ENCODE measurements at places on chromosomes 4 and X.

GRCh38 chr4:69894186-69894585 is 34.2 kb upstream of the SULT1E1 start:
- DNase-seq: no peak

DNA sequence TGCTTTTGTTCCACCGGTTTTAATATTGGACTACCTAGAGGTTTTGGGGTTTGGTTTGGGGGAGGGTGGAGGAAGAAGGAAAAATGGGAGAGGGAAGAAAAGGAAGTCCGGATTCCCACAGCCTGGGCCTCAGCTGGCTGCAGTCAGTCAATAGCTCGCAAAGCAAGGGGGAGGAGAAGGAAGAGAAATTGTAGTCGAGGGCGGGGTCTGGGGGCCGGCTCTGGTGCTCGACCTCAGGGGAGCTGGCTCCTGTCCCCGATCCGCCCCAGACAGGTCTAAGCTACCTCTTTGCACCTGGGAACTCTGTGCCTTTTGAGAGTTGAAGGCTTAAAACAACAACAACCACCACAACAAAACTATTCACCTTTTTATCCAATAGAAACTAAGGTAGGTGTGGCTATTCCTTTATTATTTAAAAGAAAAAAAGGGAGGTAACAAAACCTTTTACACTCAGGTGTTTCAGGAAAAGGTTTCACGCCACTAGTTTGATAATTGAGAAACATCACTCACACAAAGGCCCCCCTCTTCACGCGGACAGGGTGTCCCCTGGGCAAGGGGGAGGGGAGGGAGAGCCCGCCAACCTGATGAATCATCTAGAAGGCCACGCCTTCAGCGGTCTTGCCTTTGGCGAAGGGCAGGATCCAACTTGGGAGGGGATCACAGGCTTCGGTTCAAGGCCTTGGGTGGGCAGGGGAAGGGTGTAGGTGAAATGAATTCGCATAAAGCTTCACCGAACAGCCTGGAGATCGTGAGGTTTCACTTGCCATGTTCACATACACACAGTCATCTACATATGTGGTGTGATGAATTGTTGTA is 1.6 kb upstream of the LNX1 start:
- DNase-seq: peak; percentile 16

DNA sequence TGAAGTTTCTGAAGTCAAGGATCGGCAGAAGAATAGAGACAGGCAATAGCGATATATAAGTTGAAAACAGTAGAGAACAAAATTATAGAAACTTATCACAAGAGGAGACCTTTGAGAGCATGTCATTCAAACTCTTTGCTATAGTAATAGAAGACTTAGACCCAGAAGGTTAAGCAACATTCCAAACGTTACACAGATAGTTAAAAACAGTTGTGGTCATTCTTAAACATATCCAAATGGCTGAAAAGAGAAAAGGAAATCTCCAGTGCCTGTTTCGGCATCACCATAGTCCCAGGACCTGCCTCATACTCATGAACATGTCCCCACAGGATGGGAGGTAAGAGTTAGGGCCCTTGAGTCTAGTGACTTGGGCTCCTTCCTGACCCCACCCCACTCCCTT is 258.1 kb upstream of the NOCT start:
- DNase-seq: no peak

GRCh38 chr4:175811228-175811627 is 836 bp downstream of the GPM6A start:
- no peak for DNase-seq

GRCh38 chr4:10096201-10096977 is 20.2 kb downstream of the WDR1 start:
- no peak for DNase-seq

- DNase-seq: no peak
These were observed 7.2 kb downstream of the OCIAD2 start for GRCh38 chr4:48899432-48899749.

DNA sequence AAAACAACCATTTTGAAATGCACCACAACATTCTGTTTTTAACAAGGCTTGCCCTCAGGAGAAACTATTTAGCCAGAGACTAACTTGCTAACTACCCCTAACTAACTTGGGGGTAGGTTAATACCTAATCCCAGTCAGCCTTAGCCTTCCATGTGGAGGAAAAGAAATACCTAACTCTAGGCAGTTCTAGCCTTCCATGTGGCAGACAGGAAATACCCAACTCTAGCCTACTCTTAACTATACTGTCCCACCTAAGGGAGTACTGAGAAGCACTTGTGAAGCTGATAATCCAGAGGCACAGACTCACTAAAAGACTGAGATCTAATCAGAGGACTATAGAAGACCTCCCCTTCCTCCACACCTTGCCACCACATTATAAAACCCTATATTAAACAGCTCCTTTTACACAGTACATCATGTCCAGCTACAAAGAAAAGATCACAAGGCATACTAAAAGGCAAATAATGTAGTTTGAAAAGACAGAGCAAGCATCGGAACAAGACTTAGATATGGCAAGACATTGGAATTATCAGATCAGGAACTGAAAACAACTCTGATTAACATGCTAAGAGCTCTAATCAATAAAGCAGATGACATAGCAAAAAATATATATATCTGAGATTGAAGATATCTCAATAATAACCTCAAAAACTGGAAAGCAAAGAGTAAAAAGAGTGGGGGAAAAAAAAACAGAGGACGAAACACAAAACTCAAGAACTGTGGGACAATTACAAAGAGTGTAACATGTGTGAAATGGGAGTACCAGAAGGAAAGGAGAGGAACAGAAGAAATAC is 52.2 kb downstream of the FRYL start:
- DNase-seq: no peak

- no peak for DNase-seq
These were observed 108.7 kb downstream of the IQCM start for GRCh38 chr4:149706942-149707341.

- DNase-seq: no peak
These were observed 222.1 kb downstream of the CAMK2D start for GRCh38 chr4:113539408-113539807.

- DNase-seq: peak; percentile 22
These were observed 1.3 kb upstream of the RGS12 start for GRCh38 chr4:3291411-3291968.

DNA sequence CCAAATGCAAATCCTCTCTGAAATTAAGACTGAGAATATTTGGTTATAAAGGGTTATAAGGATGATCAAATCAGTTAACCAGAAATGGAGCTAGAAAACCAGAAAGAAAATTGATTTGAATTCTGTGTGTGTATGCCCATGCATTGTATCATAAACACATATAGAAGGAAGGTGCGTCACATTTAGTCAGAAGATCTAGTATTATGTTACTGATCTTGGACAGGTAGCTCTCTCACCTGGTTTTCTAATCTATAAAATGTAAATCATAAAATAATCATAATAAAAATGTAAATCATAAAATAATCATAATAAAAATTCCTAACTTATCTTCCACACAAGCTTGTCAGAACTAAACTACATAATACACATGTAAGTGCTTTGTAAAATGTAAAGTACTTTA is 78.8 kb downstream of the BMP3 start:
- no peak for DNase-seq

DNA sequence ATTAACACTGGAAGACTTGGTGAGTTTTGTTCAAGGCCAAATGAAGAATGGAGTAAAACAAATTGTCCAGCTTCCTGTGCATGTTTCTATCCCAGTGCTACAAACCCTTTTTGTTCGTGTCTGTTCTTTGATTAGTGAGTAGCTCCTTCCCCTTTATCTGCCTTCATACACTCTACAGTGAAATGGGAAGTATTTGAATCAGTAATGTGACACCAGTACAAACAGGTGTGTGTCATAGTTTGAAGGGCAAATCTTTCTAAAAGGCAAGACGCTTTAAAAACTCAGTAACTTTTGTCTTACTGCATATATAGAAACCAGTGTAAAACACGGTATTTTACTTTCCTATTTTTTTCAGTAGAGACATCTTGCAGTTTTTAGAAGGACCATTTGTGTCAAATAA is 5.9 kb downstream of the ARHGEF38 start:
- no peak for DNase-seq

GRCh38 chr4:144411700-144412099 is 234.3 kb upstream of the HHIP start:
- DNase-seq: no peak

DNA sequence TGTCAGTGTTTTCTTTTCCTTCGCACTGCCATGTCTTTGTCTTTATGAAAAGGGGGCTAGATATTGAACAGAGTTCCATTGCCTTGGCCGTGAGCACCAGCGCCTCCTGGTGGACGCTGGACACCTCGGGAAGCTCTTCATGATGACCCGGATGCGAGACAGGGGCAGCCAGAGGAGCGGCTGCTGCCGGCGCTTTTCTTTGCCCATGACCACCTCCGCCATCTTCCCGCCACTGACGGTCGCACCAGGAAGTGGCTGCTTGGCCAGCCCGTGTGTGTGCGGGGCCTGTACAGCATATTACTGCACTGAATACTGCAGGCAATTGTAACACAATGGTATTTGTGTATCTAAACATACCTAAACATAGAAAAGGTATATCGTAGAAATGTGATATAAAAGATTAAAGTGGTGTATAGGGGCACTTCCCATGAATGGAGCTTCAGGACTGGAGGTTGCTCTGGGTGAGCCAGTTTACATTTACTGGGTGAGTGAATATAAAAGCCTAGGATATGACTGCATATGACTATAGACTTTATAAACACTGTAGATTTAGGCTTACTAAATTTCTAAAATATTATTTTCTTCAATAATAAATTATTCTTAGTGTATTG is 15.8 kb upstream of the GRIA2 start:
- no peak for DNase-seq

- DNase-seq: no peak
These were observed 15.6 kb upstream of the TAB3 start for GRCh38 chrX:30904632-30905031.

- DNase-seq: no peak
These were observed 158.5 kb downstream of the SH3KBP1 start for GRCh38 chrX:19728915-19729314.

DNA sequence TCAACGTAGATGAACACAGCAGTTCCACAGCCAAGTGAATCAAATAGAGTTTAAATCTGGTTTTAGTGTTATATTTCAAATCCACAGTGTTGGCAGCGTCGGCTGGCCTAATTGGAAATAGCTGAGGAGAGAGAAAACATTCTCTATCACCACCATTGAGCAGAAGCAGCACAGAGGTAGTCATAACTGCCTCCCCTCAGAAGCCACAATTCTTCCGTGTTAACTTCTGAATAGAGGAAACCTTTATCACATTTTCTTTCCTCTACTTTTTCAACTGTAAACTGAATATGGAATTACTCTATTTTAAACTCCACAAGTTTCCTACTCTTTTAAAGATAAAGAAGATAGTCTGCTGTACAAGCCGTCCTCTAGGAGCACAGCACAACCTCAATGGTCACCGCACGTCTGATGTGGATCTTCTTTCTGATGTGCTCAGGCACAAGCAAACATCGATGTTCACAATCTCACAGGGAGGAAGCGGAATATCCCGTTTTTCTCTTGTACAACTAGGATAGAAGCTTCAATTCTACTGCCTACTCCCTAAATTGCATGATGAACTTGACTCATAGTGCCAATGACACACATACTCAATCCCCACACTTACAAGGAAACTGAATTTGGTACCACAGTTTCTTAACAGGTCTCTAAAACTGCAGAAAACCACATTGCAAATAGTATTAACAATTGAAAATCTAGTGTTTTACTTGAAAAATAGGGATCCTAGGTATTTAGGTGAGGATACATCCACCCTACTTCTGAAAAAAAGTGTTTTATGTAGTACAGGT is 217.8 kb upstream of the ETNPPL start:
- DNase-seq: no peak

GRCh38 chrX:25523574-25524540 is 508.1 kb upstream of the ARX start:
- DNase-seq: peak; percentile 47

- no peak for DNase-seq
These were observed 61.6 kb upstream of the STS start for GRCh38 chrX:7085879-7086278.

DNA sequence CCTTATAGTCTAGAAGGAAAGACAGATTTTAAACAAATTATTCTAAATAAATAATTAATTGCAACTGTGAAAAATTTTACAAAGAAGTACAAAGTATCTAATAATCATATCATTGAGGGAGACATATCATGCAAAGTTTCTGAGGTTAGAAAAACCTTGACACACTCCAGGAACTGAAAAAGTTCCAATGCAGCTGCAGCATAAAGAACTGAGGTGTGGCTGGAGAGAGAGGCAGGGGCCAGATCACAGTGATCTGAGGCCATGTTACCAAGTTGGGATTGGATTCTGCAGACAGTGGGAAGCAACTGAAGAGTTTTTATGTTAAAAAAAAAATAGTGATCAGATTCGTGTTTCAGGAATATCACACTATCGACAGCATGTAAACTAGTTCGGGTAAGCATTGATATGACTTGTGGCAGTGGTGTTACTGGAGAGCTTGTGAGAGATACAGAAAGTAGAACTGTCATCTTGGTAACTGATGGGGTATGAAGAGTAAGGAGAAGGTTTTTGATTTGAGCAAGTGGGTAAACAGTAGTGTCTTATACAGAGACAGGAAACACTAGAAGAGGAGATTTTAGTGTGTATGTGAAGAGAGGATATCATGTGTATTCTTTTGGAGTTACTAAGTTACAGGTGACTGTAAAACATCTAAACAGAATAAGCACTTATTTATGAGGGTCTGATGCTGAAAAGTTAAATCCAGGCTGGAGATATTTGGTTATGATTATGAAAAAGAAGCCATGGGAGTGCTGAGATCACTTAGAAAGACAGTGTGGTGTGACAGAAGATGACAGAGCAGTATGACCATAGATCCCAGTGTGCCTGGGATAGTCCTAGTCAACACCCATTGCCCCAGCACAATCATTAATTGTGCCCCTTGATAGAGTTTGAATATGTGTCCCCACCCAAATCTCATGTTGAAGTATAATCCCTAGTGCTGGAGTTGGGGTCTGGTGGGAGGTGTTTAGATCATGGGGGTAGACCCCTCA is 15.6 kb upstream of the SPRY1 start:
- no peak for DNase-seq

DNA sequence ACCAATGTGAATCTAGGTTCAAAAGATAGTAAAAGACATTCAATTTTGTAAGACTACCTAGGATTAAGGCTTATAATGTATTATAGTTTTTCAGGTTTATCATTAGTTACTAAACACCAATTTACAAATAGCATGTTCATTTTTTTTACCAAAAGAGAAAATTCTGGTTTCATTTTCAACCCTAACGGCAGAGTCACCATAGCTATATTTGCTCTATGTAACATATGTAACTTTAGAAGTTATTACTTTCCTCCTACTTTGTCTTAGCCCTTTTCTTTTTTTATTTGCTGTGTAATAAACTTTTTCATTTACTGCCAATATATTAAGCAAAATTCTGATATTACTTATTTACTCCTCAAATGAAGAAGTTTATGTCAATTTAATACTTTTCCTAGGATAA is 639.6 kb downstream of the ARAP2 start:
- no peak for DNase-seq
